Transverse colon (tissue), 4 donors: ENCODE measurements at places on chromosomes 6 and 20. TPM values are rescaled to one million over a fixed set of nuclear protein-coding genes. Genes with fewer than 3 reads are reported as not detected.

POLR1C gene
- 24.7 TPM for total RNA-seq

GRCh38 chr6:20640181-20640580, 105.9 kb downstream of the CDKAL1 start:
- DNase-seq = no peak

DNA sequence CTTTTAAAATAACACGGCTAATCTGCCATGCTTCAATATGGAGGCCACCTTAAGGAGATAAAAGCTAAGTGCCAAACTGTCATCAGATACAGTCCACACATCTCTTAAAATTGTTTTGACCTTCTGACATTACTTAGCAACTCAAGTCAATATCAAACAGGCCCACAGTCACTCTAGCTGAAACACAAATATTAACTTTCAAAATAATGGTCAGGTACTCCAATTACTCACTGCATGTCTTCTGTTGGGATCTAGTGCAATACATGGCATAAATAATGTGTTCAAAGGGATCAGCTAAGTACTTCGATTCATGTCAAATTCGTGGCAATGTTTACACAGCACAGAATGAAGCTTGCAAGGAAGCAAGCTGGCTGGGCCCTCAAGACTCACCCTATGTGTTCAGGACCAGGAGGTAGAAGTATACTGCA, 133.9 kb upstream of the BEND6 start:
- no peak for DNase-seq

DNA sequence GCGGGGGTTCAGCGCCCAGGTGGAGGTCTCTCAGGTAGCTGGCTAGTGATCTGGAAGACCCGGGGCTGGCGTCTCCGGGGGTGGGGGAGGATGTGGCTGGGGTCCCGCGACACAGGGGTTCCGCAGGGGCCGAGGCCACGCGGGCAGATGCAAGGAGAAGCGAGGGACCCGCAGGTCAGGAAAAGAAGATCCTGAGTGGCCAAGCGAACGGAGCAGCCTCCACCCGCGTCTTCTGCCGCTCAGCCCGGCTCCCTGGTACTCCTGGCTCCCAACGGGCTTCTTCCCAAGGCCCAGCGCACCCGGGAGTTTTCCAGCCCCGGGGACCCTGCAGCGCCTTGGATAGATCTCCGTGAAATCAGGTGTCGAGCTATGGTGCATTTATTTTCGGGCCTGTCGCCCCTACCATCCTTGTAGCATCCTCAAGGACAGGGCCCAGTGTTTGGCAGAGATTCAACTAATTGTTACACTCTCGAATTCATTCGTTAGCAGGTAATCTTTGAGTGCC, 682 bp upstream of the CHD6 start:
- no peak for DNase-seq

GRCh38 chr6:16630026-16630643, 131.1 kb downstream of the ATXN1 start:
- no peak for DNase-seq

PTK7 gene
- 6.2 TPM for total RNA-seq

PRRC2A gene
- total RNA-seq = 92.9 TPM

DNA sequence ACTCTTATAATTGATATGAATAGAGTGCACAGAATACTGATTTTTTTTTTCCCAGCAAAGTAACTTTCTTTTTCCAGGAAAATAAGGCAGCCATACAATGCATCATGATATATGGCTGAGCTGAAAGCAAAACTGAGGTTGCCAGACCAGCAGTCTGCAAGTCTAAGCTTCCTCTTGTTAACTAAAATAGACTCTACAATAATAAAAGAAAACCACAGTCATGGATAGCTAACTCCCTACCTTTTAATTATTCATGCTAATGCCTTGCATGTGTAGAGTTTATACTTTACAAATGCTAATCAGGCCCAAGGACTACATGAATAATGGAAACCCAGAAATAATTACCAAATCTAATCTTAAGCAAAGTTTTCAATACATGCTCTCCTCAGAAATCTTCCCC, 47.4 kb downstream of the MAP7 start:
- no peak for DNase-seq

DNA sequence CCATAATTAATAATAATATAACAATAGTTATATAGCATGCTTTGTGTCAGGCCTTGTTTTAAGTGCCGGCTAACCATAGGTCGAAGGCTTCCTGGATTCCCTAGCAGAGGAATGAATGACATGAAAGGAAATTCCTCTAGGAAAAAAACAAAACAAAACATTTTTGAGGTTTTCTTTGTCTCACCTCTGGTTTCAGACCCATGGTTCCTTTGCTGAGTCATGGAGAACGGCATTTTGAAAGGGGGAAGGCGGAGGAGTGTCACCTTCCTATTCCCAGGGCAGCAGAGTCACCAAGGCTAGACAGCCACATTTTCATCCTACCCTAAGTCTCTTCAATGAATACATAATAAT, 25.3 kb upstream of the CCND3 start:
- DNase-seq = no peak

GRCh38 chr6:125766641-125767040, 17.2 kb downstream of the HEY2 start:
- DNase-seq = no peak

SYCP2 gene
- total RNA-seq = not detected

DNA sequence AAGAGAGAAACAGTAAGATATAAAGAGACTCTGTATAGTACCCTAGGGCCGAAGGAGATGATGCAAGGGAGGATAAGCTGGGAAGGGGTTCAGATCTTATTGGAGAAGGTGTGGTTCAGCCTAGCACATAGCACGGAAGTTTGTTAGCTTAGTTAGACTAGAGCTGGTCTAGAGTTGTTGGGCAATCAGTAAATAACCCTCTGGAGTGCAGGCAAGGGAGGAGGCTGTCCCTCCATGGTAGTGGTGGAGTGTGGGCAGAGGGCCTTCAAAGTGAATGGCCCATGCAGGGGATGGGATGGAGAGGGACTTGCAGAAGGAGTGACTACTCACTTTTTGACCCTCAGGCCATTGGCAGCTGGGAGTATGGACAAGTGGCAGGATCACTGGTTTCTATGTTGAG, 20.0 kb downstream of the TULP4 start:
- DNase-seq = no peak

GRCh38 chr6:139996253-139996834, 621.9 kb upstream of the CITED2 start:
- DNase-seq = no peak

DNA sequence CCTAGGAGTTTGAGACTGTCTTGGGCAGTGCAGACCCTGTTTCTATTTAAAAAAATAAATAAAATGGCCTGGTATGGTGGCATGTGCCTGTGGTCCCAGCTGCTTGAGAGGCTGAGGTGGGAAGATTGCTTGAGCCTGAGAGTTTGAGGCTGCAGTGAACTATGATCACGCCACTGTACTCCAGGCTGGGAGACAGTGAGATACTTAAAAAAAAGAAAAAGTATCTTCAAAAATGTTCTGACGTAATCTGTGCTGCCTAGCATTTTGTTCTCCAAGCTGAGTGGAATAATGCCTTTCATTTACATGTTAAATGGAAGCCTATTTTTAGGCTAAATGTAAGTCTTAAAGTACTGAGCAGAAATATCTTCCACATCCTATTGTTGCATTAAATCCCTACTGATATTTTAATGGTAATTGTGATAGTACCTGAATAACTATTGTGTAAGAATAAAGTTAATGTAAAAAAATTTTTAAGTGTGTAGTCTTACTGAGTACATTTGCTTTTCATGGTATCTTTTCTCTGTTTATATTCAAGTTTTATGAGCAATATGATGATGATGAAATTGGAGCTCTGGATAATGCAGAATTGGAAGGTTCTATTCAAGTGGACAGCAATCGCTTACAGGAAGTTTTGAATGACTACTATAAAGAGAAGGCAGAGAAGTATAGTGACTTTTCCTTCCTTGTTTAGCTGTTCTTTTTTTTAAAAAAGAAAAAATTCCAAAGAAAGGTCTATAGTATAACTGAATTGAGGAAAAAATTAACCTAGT, 4.2 kb upstream of the ZC2HC1B start:
- no peak for DNase-seq

GRCh38 chr20:33769043-33769442, 37.2 kb downstream of the ZNF341 start:
- DNase-seq = no peak

HFE gene
- total RNA-seq = 3.4 TPM

IL20RA gene
- 7.4 TPM for total RNA-seq

PGBD1 gene
- 3.0 TPM for total RNA-seq

GRCh38 chr20:3669710-3670367, 6.6 kb upstream of the GFRA4 start:
- DNase-seq = no peak

GRCh38 chr6:96836631-96837080, 621 bp downstream of the GPR63 start:
- DNase-seq = no peak

- no peak for DNase-seq
Observed at GRCh38 chr6:157194110-157194509, 129.2 kb downstream of the TMEM242 start.

DNA sequence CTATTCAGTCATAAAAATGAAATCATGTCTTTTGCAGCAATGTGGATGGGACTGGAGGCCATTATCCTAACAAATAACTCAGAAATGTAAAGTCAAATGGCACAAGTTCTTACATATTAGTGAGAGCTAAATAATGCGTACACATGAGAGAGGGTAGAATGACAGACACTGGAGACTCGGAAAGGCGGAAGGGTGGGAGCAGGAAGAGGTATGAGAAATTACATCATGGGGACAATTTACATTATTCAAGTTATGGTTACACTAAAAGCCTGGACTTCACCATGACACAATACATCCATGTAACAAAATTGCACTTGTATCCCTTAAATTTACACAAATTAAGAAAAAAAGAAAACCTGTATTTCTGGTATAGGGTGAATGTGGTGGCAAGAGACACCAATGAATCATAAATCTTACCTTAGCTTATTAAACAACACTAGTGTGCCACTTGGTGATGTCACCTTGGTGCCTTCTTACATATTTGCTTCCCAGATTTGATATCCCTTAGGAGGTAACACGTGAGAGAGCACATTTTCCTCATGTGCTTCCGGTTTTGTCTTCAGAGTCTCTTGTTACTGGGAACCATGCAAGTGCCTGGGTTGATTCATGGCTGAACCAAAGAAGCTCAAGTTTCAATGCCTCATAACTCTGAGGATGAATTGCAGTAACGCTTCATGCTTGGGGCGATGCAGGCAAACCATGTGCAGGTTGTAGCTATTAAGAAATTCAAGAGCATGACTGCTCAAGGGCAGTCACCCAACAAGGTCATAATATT, 84.6 kb downstream of the DCDC2 start:
- DNase-seq = no peak

DNA sequence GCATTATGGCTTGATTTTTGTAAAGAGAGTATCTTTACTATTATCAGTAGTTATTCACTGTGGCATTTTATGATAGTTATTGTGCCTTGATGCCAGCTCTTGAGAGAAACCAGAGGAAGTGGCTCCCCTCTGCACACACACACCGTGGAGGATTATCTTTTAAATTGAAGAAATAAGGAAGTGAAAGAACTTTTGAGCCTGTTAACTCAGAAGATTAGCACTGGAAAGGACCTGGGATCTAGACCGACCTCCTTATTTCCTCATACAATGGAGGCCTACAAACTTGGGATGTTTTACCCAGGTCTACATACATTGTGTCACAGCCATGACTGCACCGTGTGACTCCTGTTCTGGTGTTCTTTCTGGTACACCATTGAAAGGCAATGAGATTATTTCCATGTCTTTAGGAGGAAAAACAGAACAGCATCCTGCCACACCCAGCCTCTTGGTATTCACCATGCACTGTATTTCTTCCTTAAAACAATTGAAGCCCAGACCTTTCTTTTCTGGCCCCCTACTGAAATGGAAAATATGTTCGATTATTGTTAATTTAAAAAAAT, 40.6 kb downstream of the HECA start:
- no peak for DNase-seq

DNA sequence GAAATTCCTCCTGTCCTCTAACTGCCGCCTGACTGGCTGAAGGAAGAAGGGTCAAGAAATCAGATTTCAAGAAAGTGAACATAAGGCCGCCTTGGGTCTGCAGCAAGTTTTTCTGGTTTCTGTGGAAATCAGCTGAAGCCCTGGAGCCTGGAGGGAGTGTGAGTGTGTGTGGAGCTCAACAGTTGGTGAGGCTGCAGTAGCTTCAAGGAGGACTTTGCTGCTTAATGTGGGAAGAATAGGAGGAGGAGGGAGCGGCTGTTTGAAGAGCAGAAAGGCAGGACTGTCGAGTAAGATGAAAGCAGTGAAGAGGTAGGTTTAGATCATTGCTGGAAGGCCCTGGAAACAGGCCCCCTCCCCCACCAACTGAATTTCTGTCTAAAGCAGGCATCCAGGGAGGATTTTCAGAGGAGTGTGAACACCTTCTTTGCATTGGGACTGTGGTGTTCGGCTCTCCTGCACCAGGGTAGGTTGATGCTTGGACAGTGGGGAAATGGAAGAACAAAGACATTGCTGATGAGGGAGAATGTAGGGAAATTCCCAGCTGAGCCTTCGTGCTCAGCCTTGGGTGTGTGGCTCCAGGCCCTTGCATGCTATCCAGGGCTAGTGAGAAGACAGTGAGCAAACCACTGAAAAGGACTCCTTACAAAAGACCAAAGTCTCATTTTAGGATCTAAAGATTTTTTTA, 79.5 kb upstream of the VSTM2L start:
- no peak for DNase-seq

TRIM39 gene
- 7.6 TPM for total RNA-seq

- no peak for DNase-seq
Observed at GRCh38 chr6:36227379-36228228, 31.1 kb downstream of the BRPF3 start.

GRCh38 chr20:47719211-47719610, 66.1 kb downstream of the SULF2 start:
- DNase-seq = no peak

THBD gene
- total RNA-seq = 7.8 TPM

GRCh38 chr6:132236281-132236680, 165.0 kb downstream of the MOXD1 start:
- DNase-seq = no peak

- DNase-seq = no peak
Observed at GRCh38 chr6:38503032-38503773, 136.5 kb downstream of the BTBD9 start.

MYH7B gene
- total RNA-seq = 0.64 TPM

DNA sequence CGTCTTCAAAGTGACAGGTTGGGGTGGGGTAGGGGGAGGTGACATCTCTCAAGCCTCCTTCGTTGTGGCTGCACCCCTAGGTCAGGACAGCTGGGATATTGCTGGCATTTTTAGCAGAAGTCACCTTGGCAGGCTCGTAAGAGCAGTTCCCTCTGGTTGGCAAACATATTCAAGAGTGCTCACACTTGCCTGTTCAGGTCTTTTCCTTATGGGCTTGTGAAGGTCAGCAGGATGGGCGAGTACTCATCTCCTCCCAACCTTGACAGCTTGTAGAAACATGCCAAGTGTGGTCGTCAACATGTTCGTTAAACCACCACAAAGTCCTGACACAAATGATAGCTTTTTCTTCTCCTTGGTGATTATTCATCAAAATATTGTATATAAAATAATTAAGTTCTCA, 113.6 kb downstream of the HDGFL1 start:
- no peak for DNase-seq
